ENCODE measurements at places on chromosomes 4 and X.

DNA sequence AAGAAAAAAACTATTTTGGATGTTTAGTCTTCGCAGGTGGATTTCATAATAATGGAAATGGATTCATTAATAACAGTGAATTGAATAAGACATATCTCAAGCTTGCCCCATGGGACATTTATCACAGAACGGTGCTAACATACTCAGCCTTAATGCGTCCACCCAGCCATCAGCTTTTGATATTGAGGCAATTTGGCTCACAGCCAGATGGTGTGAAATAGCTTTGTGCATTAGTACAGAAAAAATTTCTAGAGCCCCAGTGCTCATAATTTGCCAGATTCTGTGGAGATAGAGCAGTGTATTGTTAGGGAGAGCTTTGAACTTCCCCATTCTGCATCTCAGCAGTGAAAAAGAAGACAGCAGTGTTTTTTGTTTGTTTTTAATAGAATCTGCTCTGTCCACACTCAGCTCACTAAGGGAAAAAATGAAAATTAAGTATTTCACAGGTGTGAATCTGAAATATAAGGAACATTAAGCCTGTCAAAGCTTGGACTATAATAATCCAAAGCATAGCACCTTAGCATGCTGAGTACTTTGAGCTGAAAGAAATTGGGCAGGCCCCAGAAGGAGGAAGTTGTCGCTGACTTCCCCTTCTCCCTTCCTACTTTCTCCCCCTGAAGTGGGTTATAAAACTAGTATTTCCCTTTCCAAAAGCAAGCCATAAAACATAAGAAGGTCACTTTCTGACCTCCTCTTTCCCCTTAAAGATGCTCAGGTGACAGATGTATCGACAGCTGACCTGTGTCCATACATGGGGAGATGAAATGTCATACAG lies 295.8 kb downstream of the MAGEB5 start:
- peak; percentile 73 for DNase-seq

DNA sequence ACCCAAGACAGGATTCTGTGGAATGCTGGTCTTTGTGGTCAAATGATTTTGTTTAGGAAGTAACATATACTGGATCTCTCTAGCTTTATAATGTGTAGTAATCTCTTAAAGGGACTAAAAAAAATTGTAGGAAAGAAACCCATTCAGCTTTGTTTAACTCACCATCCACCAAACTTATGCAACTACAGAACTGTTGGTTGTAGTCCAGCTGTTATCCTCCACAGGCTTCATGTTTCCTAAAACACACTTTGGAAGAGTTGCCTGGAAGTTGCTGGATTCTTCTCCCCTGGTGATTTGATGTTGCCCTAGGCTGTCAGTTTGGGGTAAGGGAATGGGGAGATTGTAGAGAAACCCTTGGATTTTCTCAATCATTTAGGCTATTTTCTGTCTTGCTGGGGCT lies 89.3 kb downstream of the RLIM start:
- no peak for DNase-seq

DNA sequence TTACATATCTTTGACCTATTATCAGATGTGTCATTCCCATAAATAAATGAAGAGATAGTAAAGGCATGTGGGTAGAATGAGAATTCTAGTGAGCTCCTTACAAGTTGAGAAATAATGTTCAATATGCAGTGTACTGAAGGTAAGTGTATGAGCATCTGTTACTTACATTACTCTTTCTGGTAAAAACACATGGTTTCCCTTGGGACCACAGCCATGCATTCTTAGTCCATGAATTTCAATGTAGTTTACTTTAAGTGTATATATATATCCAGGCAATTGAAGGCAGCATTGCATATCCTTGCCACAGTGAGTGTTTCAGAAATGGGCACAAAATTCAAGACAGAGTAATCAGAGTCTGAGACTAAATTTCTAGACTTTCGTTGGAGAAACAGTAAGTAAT lies 277.2 kb downstream of the CXXC4 start:
- no peak for DNase-seq

DNA sequence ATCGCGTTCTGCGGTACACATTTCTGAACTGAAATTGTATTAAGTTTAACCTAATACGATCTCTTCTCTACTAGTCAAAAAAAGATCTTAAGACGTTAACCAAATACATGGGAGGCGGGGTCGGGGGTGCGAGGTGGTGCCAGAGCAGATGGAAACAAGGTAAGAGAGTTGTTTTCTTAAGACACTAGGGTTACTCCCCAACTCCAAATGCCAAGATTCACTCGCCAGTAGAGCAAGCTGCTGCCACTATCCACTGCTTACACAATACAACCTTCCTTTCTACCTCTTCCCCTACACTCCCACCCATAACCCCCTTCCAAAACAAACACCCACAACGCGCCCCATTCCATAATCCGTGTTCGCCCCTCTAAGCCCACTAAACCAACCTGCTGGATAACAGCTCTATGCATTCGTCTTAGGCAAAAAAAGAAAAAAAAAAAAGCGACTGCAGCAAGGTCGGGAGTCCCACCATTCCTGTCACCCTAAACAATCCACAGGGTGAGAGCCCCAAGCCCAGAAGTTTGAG lies 1.3 kb downstream of the LCORL start:
- no peak for DNase-seq

DNA sequence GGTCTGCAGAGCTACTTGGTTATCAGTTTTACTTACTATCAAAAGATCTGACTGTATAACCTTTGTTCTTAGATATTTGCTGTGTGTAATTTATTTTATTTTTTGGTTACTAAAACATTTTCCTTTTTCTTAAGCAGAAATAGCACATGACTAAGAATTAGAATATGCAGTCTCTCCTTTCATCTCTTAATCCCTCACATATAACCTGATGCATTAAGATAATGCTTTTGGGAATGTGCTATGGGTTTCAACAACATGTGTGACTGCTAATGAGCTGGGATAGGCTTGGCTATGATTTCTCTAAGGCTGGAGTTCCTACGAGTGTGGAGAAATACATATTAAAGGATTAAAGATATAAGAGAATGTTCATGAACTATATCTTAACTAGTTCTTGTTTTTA lies 41.5 kb downstream of the SHROOM3 start:
- DNase-seq: no peak

DNA sequence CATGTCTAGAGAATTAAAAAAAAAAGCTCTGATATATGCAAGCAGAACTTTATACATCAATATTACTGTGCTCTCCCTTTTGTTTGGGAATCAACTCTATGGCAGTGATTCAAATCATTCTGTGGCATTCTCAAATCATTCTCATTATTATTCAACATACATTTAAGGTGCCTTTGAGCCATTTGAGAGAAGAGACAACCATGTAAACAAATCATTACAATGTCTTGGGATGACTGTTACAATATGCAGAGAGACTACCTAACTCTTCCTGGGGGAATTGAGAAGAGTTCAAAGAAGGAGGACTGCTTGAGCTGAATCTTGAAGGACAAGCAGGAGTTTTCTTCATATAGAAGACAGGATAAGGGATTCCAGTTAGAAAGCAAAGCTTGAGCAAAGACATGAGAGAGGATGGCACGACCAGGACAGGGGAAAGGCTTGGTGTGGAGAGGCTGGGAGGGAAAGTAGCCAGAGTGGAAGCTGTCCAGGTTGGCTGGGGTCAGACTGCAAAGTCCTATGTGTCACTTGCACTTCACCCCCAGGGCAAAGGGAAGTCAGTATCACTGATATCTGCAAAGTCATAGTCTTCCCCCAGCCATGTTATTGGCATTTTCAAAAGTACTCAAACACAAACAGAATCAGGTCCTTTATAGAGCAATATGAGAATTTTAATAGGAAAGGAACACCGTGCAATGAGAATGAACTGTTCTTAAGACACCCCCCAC lies 9.0 kb downstream of the SEC24D start:
- no peak for DNase-seq

Data from KBM-7 (cell line).